ENCODE measurements at places on chromosomes 6 and 20.
A peak's percentile ranks its signal among the peaks of the same experiment; 100 is the strongest.

- no peak for DNase-seq
Observed at GRCh38 chr6:9831783-9832182, 583.1 kb downstream of the TFAP2A start.

GRCh38 chr6:11201772-11202512 lies 30.5 kb downstream of the NEDD9 start:
- no peak for DNase-seq

- DNase-seq, result no peak
Observed at GRCh38 chr20:45012682-45013302, 46.5 kb downstream of the STK4 start.

- DNase-seq, result no peak
Observed at GRCh38 chr6:84166395-84166794, 61.0 kb downstream of the CEP162 start.

DNA sequence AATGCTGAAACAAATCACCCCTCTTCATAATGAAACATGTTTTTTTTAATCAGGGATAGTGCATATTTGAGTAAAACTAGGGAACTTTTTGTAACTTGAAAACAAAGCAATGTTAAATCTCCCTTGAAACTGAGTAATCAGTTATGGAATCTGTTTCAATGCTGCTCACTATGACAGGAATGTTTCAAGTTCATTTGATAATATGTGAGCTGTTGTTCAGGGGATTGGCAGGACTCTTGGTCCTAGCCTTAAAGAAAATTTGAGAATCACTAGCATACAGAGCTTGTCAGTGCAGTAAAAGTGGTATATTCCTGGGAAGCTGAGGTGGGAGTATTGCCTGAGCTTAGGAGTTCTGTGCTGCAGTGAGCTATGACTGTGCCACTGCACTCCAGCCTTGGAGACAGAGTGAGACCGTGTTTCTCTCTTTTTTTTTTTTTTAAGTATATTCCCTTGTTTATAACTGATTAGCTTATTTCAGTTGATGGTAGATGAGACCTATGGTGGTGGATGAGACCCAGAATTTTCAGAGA lies 21.6 kb upstream of the CALHM6 start:
- no peak for DNase-seq

GRCh38 chr6:10393544-10394225 lies 21.2 kb downstream of the TFAP2A start:
- DNase-seq, result no peak

GRCh38 chr6:18976091-18976490 lies 588.9 kb downstream of the RNF144B start:
- DNase-seq, result no peak

GRCh38 chr6:151018911-151019782 lies 153.6 kb downstream of the MTHFD1L start:
- DNase-seq, result no peak

GRCh38 chr6:124962639-124963415 lies 590 bp downstream of the RNF217 start:
- DNase-seq, result no peak

GRCh38 chr20:353166-353565 lies 6.3 kb downstream of the NRSN2 start:
- DNase-seq, result no peak

GRCh38 chr20:25548613-25549086 lies 36.7 kb downstream of the NINL start:
- no peak for DNase-seq

DNA sequence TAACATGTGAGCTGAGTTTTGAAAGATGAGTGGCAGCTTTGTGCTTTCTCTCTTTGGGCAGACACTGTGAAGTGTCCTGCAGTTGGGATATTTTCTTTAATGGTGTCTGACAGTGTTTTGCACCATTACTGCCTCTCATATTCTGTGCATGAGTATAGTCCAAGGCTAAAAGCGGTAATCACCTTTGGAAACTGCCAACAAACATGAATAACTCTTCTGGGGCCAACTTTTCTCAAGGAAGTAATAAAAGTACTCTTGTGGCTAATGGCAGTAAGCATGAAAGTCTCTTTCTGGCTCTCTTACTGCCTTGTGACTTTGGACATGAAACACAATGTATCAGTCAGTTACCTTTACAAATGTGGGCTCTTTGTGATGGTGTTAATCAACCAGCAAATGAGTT lies 91.7 kb upstream of the SOX4 start:
- DNase-seq, result no peak

DNA sequence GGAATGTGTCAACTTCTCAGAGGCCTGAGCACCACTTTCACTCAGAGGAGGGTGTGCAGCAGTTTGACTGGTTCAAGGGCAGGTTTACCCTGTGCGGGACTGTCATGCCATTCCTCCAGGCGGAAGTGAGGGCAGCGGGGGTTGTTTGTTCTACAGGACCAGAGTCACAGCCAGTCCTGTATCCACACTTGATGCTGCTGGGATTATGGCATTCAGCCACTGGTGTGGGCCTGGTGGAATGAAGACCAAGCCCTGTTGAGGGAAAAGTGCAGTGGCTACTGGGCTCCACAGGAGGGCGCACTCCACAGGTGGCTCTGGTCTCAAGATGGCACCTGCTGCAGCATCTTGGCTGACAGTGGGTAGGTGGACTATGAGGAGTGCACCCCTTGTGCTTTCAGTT lies 14.8 kb downstream of the SEMG2 start:
- no peak for DNase-seq

GRCh38 chr6:142845624-142846458 lies 99.1 kb downstream of the HIVEP2 start:
- DNase-seq, result no peak

- no peak for DNase-seq
Observed at GRCh38 chr6:150470960-150471665, 102.3 kb downstream of the IYD start.

DNA sequence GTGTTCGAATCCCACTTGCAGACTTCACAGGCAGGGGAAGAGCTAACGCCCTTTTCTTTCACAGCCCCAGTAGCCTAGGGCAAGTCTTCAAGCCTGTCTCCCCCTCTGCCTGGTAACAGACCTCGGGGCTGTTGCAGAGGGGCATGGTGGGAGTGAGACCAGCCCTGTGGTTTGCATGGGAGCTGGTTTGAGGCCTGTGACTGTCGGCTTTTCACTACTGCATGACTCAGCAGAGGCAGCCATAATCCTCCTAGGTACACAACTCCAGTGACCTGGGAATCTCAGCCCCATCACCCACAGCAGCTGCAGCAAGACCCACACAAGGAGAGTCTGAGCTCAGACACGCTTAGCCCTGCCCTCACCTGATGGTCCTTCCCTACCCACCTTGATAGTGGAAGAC lies 55.3 kb upstream of the POPDC3 start:
- no peak for DNase-seq

DNA sequence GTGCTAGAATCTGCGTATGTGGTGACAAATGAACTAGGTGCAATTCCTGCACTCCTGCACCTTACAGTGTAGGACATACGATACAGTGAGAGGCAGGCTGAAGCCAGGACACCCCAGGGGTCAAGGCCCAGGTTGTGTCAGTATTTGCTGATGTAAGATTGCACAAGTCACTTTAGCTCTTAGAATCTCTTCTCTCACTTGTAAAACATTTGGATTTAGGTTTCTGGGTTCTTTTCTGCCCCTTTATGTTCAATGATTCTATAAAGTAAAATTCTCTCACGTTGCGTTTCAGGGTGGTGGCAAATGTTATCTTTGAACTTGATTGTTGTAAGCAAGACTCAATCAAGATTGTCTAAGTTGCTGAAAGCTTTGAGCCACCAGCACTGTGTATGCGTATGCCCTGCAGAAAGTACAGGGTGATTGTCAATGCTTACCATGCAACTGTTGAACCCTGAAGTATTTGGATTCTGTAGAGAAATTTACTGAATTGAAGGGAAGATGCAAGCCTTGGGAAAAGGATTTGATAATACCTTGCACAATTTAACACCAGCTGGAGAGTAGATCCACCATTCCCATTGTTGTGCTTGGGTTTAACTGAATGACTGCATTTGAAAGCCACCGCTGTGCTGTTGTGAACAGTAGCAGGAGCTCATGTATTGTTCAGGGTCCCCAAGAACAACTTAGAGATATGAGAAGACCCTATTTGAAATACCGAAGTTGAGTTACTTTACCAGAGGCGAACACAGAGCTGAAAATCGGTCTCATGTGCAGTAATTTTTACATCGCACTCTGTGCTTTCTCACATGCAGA lies 106.1 kb upstream of the CITED2 start:
- DNase-seq, result no peak

- no peak for DNase-seq
Observed at GRCh38 chr20:47326658-47327268, 29.7 kb downstream of the ZMYND8 start.

DNA sequence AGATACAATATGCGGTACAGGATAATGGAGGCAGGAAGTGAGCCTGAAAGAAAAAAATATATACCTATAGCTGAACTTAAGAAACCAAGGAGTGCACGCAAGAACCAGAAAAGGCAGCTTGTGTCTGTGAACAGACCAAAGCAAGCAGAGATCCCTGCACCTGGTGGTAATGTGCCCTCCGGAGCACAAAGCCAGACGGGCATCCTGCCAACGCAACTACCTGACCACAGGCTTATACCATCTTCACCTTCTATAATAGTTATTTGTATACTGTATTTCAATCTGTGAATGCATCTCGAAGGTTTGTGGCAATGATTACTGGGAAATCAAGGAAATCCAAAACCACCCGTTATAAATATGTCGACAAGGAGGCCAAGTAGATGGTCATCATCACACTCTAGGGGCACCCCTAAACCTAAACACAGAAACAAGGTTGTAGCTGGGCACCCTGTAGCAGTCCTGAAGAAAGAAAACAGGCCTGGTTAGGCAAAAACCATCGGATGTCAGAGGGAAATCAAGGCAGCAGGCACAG lies 801 bp downstream of the FBXL4 start:
- peak; percentile 23 for DNase-seq

Measured in stimulated activated CD4-positive, alpha-beta T cell treated with anti-CD3 and anti-CD28 coated beads, Interleukin-12 subunit alpha, Interleukin-12 subunit beta, amount 100 ng/mL, for 4 hours (primary cell).